ENCODE measurements at places on chromosomes 13 and 19.

DNA sequence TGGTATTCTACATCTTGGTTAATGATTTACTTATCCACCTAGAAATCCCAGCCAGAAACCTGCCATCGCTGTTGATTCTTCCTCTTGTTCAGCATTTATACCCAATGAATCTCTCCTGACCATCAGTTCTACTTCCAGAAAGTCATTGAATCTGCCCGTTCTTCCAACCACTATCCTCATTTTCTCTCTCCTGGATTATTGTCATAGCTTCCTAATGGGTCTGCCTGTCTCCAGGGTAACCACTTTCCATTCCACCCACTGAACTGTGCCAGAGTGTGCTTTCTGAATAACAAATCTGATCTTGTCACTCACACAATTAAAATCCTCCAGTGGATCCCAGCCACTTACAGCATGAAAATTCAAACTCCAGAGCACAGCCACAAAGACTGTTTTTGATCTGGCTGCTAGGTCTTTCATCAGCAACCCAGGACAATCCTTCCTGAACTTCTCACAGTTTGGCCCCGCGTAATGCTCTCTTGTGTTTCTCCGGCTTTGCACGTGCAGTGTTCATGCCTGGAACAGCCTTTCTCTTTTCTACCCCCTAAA is 330.6 kb downstream of the SPRY2 start:
- no peak for ATAC-seq

- ATAC-seq: no peak
These were observed 3.3 kb upstream of the RDH13 start for GRCh38 chr19:55066107-55066709.

DNA sequence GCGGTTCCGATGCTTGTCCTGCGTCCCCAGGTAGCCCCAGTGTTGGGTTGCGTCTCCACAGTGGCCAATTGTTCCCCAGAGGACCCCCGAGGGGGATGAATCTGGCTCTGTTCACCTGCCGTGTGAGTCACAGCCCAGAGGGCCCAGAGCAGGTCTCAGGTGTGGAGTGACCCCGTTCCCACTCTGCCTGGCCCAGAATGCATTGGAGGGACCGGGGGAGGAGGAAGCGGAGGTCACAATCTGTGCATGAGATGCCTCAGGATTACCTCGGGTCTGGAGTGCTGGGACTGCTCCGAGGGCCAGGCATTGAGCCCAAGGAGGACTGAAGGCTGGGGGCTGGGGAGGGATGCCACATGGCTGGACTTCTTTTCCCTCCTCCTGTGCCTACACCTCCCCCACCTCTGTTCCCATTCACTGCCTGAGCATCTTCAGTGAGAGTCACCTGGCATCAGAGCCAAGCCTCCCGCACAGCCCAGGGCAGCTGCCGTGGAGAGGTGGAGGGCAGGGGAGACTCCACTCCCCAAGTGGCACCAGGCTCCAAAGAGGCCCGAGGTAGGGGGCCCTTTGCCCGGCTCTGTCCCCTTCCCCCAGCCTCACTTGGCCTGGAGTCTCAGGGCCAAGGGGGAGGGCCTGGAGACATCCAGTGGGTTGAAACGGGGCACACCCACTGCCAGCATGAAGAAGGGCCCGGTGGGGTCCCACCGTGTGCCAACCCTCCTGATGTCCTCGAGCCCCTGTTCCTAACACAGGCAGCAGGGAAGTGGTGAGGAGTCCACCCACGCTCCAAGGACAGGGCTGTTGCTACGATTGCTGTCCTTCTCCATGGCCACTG is 81.1 kb downstream of the CHST8 start:
- no peak for ATAC-seq

DNA sequence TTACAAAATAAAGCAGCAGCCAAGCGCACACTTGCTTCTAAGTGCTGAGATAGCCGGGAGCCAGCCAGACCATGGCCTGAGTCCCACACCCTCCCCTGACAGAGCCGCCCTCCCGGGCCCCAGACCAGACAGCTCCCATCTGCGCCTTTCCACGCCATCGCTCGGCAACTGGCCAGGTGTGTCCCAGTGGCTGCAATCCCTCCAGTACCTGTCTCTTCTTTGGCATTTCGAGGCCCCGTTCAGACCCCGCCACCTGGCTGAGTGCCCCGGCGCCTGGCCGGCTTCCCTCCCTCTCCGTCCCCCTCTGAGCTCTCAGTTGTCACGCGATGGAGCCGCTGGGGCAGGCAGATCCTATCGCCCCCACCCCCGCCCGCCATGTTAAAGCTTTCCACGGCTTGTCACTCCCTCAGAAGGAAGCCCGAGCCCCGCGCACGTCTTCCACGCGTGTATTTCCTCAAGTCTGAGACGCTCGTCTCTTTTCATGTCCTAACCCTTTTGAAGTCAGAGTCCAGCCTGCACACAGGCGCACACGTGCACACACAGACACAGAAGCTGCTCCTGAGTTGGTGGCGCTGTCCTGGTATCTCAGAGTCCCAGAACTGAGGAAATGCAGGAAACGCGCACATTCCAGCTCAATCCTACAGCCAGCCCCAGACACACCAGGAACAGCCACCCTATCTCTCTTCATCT is 7.9 kb downstream of the MLLT1 start:
- ATAC-seq: peak; percentile 72

DNA sequence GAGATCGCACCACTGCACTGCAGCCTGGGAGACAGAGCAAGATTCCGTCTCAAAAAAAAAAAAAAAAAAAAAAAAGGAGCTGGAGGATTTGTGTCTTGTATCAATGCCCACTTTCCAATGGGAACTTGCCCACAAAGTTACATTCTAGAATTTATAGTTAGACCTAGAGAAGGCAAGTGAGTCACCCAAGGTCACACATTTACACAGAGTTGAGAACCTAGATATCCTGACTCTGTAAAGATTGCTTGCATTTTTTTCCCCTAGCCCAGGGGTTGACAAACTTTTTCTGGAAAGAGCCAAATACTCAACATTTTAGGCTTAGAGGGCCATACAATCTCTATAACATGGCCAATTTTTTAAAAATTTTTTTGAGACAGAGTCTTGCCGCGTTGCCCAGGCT is 7.7 kb upstream of the BRD4 start:
- no peak for ATAC-seq

DNA sequence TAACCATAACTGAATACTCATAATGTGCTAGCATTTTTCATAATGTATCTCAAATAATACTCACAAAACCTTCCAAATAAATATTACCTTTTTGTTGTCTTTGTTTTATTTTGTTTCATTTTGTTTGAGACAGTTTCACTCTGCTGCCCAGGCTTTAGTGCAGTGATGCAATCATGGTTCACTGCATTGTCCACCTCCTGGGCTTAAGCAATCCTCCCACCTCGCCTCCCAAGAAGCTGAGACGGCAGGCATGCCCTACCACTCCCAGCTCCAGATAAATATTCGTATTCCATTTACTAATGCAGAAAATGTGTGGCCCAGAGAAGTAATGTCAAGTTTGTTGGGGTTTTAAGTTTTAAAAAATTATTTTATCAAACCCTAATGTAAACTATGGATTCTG is 739.1 kb downstream of the GPC5 start:
- ATAC-seq: no peak

DNA sequence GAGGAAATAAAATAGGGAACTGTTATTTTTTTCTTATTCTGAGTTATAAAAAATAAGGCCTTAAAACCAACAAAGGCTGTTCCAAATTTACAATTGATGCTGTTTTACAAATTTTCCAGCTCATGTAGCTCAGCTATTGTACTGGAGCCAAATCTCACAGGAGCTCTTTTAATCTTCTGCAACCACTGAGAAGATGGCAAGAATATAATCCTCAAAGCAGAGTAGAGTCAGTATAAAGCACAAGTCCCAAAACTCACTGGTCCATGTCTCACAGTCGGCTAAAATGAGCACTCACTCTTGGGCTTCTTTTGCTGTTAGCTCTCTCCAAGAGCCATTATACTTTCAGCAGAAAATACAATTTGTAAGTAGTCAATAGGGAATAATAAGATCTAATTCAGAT is 1074.4 kb upstream of the PRR20A start:
- ATAC-seq: no peak

GRCh38 chr13:73171271-73171682 is 112.5 kb downstream of the KLF5 start:
- no peak for ATAC-seq

GRCh38 chr13:111403266-111403665 is 82.8 kb downstream of the TEX29 start:
- no peak for ATAC-seq

GRCh38 chr19:39498798-39499642 is at the start of gene DLL3:
Gene DLL3, plus strand, starts transcription at chr19:39498947. Its CDS starts 28 bp downstream, at chr19:39498975.
- ATAC-seq: peak; percentile 23

GRCh38 chr19:10654610-10655456 is 687 bp downstream of the ILF3 start:
- peak; percentile 56 for ATAC-seq

DNA sequence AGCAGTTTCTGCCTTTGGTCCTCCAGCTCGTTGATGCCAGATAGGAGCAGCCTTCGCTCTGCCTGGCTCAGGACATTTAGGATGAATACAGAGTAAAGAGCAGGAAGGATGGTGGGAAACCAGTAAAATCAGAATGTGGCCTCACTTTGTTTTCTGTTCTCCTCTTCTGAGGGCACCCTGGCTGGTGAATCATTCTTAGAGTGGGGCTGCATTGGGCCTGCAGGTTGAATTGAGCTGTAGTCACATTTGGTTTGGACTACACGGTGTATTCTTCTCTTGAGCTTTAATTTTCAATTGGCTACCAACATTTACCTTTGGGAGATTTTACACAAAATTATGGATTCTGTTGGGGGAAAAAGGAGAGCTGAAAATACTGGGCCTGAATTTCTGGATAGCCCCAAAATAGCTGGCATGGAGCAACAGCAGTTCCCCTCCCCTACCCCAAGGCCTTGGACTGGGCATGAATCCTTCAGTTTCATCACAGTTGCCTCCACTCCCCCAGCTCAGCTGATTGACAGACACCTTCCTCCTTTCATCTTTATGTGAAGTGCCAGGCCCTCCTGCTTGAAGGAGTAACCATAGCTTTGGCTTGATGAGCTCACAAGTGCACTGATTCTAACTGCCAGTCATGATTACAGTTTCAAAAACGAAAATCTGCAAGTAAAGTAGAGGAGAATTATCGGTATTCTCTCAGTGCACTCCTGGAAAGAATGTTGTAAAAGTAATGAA is 24.3 kb downstream of the ERCC5 start:
- ATAC-seq: peak; percentile 53

DNA sequence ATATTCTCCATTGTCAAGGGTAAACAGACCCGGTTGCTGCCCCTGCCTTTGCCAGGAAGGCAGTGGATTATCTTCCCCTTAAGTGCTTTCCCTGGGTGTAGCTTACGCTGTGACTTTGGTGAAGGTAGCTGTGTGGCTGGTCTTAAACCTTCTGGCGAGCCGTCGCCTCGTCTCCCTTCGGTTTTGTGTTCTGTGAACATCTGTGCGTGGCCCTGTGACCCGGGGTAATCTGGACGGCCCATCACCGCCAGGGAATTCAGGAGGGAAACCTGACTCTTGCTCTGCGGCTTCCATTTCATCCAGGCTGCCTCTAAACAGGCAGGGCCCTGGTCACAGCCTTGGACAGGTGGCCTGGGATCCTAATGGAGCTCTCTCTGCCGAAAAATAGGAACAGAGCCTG is 78.7 kb downstream of the SHISA2 start:
- ATAC-seq: no peak

DNA sequence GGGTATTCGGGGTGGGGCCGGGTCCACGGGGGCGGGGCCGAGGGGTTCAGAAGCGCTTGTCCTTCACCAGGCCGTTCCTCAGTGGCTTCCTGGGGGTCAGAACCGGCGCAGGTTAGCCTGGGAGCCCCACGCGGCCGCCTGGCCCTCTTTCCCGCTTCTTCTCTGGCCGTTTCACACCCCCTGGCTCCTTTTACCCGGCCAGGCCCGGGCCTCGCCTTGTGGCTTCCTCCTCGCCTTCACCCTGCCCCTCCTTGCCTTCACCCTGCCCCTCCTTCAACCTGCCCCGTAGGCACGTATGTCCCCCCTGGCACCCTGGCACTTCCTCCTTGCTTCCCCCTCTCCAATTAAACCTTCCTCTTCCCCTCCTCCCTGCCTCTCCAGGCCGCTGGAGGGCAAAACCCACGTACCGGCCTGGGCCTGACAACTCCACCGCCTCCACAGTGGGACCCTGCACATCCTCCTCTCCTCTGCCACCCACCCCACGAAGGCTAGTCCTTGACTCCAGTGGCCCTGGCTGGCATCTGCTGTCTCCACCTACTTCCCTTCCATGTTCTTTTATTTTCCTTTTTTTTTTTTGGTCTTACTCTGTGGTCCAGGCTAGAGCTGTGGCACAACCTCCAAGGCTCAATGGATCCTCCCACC is 25.3 kb downstream of the CERS1 start:
- no peak for ATAC-seq

DNA sequence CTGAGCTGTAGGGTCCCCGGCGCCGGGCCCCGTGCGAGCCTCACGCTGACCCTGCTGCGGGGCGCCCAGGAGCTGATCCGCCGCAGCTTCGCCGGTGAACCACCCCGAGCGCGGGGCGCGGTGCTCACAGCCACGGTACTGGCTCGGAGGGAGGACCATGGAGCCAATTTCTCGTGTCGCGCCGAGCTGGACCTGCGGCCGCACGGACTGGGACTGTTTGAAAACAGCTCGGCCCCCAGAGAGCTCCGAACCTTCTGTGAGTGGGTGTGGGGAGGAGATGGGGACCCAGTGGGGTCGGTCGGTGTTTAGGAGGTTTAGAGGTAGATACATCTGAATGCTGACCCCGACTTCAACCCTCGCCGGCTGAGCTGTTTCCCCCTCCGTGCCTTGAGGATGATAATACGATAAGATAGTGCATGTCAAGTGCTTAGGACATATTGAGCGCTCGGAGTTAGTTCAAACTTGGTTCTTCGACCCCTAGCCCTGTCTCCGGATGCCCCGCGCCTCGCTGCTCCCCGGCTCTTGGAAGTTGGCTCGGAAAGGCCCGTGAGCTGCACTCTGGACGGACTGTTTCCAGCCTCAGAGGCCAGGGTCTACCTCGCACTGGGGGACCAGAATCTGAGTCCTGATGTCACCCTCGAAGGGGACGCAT is 1.9 kb downstream of the ICAM5 start:
- ATAC-seq: peak; percentile 19

DNA sequence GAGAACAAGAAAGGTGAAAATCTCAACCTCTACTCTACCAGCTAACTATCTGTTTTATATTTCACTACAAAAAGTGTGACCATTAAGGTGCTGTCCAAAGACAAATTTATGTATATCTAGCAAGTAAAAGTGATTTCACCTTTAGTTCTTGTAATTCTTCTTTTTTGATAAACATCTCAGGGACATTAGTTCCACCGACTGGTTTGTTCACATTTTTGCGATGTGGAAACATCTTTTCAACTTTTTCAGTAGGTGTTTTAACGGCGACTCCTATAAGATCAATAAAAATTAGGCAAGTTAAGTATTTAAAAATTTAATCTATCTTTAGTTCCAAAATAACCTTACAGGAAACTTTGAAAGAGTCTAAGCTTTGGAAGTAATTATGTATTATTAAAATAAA is 33.3 kb downstream of the CLDN10 start:
- ATAC-seq: no peak

All from SK-N-SH treated with all-trans-retinoic acid at 6 μM for 48 hours (cell line).